ENCODE measurements at places on chromosomes 7 and 10.

DNA sequence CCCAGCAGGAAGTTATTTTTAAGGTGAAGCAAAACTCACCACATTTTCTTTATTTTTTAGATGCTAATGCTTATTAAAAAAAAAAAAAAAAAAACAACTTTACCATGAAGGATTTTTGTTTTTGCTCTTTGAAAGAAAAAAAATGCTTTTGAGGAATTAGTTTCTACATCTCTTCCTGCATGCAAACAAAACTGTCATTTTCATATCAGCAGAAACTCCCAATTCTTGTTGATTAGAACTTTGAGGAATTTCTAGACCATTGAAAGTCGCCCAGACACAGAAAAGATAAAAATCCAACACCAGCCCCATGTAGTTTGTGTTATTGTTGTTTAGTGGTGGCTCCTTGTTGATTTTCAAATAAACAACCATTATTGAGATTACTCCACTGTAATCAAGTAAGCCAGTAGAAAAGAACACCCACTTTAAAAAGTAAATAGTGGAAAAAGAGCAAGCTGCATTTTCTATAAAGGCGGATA is 14.3 kb downstream of the SKIDA1 start:
- no peak for DNase-seq

DNA sequence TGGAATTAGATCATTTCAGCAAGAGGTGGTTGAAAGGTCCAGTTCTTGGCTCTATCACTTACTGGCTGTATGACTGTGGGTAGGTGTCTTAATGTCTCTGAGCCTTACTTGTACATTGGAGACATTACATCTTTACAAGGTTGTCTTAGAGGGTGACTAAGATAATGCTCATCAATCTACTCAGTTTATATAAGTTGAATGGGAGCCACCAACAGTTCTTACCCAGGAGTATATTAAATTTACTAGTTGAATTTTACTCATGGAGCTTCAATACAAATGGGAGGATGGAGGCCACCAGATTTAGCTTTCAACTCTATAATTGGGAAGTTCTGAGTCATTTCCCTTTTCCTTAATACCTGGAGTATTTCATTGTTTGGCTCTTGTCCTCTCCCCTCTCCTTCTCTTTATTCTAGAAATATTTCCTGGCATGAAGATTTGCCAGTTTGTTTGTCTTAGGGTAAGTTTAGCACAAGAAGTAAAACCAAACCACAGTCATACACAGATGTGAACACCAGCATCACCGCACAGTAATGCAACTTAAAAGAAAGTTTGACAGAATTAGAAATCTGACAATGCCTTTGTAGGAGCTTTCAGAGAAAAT is 222.8 kb downstream of the LRMDA start:
- DNase-seq = no peak

- DNase-seq = no peak
Observed at GRCh38 chr7:117872561-117873309, 506 bp downstream of the CTTNBP2 start.

GRCh38 chr10:33478675-33479125 is 144.2 kb upstream of the NRP1 start:
- no peak for DNase-seq

- DNase-seq = peak; percentile 5
Observed at GRCh38 chr10:100879741-100880360, 32.9 kb upstream of the SLF2 start.

GRCh38 chr7:102874166-102874829 is 38.5 kb upstream of the LRRC17 start:
- no peak for DNase-seq

GRCh38 chr7:146878901-146879300 is 762.3 kb downstream of the CNTNAP2 start:
- DNase-seq = no peak

GRCh38 chr10:124703372-124703771 is 40.8 kb downstream of the FAM53B start:
- no peak for DNase-seq

DNA sequence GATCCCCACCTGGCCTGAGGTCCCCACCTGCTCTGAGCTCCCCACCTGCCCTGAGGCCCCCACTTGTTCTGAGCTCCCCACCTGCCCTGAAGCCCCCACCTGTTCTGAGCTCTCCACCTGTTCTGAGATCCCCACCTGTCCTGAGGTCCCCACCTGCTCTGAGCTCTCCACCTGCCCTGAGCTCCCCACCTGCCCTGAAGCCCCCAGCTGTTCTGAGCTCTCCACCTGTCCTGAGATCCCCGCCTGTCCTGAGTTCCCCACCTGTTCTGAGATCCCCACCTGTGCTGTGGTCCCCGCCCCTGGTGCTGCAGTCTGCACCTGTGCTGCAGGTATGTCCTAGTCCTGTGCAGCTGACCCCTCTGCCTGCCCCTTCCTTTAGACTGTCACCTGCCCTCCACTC is 561.6 kb downstream of the TCERG1L start:
- DNase-seq = no peak

DNA sequence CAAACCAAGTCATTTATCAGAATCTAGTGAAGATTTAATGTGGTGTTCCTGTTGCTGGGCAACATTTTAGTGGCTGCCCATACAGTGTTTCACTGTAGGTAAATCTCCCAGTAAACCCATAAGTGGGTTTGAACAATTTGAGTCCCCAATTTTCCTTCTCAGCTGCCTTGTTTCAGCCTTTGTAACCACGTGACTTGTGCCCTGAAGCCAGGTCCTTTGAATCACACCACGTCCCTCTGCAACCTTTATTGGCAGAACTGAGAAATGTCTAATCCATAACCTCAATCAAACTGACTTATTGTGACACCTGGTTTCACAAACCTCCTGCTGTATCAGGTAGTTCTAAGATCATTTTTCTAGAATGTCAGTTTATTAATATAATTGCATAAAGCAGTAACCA is 30.1 kb downstream of the SND1 start:
- no peak for DNase-seq

GRCh38 chr7:30907527-30908267 is 4.0 kb upstream of the AQP1 start:
- no peak for DNase-seq

DNA sequence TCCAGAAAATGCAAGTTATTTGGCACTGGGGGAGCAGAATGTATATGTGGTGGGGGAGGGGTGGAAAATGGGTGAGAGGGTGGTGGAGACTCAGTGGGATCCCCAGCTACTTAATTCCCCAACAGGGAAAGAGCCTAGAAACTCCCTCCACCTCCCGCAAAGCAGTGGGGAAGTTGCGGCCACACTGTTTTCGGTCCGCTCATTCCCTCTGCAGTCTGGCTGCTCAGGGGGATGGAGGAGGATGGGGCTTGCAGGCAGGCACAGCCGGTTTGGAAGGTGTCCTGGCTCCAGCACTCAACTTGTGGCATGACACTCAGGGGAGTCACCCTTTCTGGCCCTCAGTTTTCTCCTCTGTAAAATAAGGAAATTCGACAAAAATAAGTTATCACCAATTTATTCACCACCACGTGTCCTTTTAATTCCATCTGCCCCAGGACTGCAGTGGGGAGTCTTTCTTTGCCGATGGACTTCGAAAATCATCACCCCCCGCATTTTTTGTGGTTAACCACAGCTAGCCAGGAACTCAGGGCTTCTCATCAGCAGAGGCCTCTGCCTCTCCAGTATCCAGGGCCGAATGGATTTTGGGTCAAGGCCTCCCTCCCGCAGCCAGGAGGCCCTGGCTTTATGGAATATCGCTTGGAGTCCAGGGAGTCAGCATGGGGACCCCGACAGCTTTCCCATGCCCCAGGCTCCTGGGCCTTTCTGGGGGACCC is 1.6 kb upstream of the HTRA1 start:
- no peak for DNase-seq

- peak; percentile 29 for DNase-seq
Observed at GRCh38 chr7:116138202-116138801, 72.0 kb upstream of the TES start.

All from SHP77 (cell line).